ENCODE measurements at places on chromosomes 3 and 15.
A peak's percentile ranks its signal among the peaks of the same experiment; 100 is the strongest.

DNA sequence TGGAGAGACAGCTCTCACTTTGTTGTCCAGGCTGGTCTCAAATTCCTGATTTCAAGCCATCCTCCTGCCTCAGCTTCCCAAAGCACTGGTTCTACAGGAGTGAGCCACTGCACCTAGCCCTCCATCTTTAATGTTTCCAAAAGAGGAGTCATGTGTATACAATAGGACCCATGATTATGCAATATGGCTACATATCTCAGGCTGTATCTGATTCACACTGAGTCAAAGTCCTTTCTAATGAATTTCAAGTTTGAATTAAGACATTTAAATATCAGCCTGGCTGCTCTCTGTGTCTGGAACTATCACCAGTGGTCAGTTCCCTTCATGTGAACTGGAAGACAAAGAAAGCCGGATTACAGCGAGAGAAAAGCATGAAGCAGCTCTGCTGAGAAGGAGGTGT lies 90.5 kb downstream of the MINAR1 start:
- DNase-seq, result no peak

DNA sequence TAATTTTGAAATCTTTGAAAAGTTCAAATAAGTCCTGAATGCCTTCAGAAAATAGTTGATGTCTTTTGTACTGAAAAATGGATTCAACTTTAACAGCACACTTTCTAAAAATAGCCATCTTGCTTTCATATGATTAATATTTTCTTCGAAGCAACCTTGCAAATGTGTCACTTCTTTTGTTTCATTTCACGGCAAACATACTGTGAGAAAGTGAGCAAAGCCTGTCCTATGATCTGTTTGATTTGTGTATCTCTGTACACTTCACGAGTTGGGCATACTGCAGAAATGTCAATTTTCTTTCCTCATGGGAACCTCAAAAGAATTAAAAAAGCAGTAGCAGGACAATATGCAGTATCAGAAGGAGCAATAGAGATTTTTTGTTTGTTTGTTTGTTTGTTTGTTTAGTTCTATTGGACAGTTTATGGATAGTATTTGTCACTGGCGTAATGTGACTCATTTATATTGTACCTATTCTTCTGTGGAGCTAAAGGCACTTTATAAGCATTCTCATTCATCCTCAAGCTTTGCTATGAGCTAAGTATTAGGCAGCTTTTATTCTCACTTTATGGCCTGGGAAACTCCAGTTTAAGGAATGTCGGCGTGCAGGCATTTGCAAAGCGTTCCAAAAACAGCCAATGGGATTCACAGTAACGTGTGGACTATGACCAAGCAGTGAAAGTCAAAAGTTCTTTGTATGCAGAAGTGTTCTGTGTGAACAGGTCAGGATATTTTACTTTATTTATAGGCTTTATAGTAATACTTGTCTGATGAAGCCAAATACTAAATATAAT lies 572.0 kb downstream of the NAALADL2 start:
- DNase-seq, result no peak

- DNase-seq, result no peak
Measured at GRCh38 chr3:197495499-197495898, 60.3 kb downstream of the BDH1 start.

DNA sequence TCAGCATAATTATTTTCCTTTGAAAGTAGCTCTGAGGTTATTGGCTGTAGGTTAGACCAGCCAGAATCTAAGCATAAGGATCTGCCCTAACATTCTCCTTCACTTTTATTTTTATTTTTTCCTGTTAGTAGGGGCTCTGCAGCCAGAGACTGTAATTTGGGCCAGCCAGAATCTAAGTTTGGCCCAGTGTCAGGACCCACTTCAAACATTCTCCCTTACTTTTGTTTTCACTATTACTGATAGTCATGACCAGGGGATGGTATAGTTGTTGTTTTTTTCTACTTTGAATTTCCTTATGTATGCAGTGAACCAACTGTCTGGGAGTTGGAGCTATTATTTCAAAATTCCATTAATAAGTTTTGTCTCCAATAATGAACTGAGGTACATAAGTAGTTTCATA lies 121.0 kb upstream of the MBNL1 start:
- DNase-seq, result no peak

DNA sequence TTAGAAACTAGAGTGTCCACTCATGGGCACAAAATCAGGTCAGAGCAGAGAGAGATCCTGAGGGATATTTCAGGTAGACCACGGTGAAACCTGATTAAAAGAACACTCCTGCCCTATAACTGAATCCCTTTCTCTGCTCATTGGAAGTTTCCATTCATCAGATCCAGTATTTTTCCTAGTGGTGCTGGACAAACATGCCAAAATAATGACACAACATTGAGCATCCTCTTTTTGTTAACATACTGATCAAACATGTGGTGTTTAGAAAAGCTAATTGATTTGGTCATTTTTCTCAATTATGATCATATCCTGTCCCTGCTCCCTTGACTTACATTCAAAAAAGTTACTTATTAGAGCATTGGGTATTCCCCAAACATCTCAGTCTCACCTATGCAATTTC lies 27.2 kb downstream of the PTX3 start:
- DNase-seq, result no peak

GRCh38 chr3:195182470-195182795 lies 88.5 kb downstream of the XXYLT1 start:
- no peak for DNase-seq

GRCh38 chr3:94904156-94904674 lies 841.4 kb downstream of the NSUN3 start:
- no peak for DNase-seq

DNA sequence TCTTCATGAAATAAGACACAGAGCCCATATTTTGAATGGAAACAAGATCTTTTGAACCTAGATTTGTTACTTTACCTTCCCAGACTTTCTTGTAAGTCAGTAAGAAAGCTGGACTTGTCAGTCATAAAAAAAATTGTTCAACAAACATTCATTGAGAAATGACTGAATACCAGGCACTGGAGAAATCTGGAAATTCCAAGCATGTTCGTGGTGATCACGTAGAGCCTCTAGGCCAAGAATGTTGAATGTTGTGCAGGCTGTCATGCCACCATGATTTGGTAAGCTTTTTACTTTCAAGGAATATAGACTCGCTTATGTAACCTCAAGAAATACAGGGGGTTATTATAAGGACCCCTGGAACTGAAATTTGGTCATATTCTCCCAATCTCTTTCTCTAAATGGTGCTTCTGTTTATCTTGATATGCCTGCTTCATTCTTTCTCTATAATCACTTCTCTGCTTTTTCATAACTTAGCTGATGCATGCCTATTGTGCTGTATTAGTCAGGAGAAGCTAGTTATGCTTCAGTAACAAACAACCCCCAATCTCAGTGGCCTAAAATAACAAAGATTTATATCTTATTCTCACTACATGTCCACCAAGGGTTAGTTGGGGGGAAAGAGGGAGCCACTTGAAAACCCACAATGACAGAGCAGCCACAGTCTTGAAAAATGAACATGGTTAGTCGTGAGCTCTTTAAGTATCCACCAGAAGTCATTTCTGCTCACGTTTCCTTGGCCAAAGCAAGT lies 3.4 kb upstream of the TPM1 start:
- DNase-seq, result no peak

GRCh38 chr3:23653647-23654525 lies 151.9 kb upstream of the UBE2E1 start:
- DNase-seq, result no peak

DNA sequence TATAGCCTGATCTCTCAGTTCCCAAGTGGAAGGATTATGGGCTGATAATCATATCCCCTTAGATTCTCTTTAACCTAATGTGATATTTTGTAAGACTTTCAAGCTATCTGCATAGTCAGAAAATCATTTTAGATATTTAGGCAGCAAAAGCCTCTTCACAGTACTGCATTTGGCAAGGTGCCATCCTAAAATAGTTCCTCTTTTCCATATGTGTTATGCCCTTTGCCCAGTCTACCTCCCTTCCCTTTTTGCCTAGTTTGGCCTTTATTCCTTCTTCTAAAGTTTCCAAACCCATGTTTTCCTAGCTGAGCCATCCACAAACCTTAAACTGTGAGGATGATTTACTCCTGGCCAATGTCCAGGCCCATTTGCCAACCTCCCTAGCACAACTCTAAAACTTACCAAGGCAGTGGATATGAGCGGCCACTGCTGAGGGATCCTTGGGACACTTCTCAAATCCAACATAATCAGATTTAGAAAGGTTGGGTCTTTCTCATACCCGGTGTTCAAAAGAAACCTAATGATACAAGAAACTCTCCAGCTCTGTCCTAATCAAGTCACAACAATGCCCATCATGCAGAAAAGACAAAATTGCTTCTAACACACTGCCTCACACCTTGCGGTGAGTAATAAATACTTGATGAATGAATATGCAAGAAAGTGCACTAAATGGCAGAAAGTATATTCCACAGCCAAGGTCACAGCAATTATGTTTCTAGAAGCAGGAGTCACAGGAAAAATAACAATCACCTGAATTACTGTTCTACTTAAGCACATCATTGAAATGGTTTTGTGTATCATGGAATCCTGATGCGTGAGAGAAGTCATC lies 493.9 kb downstream of the NLGN1 start:
- no peak for DNase-seq

GRCh38 chr15:99485153-99485961 lies 80.4 kb upstream of the MEF2A start:
- no peak for DNase-seq

DNA sequence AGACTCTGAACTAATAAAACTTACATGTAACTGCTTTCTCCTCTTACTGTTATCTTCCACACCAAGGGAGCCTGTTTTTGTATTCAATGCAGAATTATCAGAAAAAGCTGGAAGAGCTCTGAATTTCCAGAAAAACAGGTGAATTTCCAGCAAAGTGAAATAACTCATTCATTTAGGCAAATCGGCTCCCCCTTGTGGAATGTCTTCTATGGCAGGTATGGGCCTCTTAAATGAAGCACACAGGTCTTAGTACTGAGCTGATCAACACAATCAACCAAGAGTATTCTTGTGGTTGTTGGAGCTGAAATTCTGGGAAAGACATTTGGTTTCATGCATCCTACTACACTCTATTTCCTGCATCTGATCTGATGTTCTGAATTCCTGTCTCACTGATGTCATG lies 31.0 kb upstream of the PTPRG start:
- no peak for DNase-seq

DNA sequence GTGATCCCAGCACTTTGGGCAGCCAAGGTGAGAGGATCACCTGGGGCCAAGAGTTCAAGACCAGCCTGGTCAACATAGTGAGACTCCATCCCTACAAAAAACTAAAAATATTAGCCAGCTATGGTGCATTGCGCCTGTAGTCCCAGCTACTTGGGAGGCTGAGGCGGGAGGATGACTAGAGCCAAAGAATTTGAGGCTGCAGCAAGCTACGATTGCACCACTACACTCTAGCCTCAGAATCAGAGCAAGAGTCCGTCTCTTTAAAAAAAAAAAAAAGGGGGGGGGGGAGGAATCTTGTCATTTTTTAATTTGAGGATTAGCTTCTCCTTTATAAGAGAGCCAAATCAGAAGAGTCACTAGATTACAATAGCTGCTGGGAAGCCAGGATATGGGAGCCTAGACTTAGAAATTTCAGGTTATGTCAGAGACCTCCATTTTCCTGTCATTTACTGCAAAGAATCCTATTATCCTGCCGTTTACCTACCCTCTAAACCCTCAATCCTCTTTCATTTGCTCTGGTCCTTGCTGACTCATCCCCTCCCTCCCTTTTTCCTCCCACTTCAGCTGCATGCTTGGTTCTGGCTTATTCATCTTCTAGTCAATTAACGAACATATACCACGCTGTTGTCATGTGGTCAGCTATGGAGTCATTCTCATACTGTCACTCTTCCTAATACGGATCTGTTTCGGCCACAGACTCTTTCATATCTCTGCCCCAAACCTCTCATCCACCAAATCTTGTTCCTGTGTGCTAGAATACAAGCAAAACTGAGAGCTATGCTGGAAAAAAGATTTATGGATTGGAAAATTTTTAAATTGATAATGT lies 83.8 kb upstream of the PPIB start:
- DNase-seq, result no peak

- peak; percentile 15 for DNase-seq
Measured at GRCh38 chr15:75229191-75230015, 27.7 kb downstream of the C15orf39 start.

DNA sequence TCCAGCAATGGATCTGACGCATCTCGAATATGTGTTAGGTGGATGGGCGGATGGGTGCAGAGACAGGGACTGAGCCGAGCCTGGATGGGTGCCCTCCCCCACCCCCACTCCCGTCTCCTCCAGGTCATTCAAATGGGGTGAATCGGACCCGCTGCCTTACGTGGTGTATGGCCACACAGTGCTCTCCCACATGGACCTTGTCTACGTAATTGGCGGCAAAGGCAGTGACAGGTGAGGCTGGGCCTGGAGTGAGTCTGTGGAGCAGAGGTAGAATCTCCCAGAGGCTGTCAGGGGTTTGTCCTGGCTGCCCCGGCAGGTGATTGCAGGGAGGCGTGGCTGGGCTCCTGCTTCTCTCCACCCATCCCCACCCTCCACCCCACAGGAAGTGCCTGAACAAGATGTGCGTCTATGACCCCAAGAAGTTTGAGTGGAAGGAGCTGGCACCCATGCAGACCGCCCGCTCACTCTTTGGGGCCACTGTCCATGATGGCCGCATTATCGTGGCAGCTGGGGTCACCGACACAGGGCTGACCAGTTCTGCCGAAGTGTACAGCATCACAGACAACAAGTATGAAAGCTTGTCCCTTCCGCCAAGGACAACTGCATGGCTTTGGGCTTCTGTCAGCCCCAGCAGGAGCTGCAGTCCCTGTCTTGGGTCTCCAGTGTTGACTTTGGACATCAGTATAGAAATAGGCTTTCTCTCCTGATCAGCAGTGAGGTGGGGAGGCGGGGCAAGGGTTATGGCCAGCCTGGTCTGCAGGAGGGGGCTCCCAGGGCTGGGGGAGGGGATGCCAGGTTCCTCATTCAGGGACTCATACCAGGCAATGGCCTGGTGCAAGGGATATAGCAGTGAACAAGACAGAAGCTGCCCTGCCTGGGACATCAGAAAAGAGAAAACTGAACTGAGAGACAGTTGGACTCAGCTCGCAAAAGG lies 3.4 kb downstream of the KLHL40 start:
- DNase-seq, result peak; percentile 6

DNA sequence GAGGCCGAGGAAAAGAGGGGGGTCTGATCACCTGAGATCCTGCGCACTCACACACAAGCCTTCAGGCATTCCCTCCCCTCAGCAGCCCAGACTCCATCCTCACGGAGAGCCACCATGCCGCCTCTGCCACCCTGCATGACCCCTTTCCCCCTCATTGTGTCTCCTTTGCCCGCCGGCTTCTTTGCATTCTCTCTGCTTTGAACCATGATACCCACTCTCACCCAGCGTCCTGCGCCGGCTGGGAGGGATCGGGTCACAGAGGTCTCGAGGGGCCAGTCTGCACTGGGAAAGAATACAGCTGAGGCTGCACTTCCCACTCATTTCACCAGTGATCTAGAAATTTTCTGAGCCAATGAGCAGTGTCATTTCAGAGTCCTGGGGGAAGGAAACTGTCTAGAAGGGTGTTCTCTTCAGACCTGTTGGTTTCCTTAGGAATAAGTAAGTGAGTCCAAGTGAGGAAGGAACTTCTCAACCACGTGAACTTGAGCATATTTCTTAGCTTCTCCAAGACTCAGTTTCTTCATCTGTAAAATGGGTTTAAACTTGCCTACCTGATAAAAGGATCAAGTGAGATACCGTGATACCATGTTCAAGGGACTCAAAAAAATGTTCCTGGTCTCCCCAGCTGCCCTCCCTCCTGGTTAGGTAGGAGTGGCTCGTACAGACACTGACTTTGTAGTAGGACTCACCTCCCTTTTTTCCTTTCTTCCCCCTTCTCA lies 96.7 kb downstream of the TOP2B start:
- DNase-seq, result no peak

GRCh38 chr15:52652984-52653383 lies 26.2 kb downstream of the ATOSA start:
- DNase-seq, result no peak
